ENCODE measurements at places on chromosomes 2 and 18. TPM values are rescaled to one million over a fixed set of nuclear protein-coding genes. Genes with fewer than 3 reads are reported as not detected.

Gene ATP6V1B1
- total RNA-seq, result 1.8 TPM

Gene GAL3ST2
- under 0.01 TPM for total RNA-seq

Gene CCDC74A
- total RNA-seq, result 8.3 TPM

Gene ABCB11
- not detected for total RNA-seq

Gene TACR1
- total RNA-seq, result not detected

Gene FBXO41
- 1.8 TPM for total RNA-seq

Gene CDC42EP3
- 125 TPM for total RNA-seq

Gene TMEM182
- total RNA-seq, result 4.5 TPM

Gene ALPI
- not detected for total RNA-seq

Gene WDR7
- total RNA-seq, result 21.1 TPM

Gene OTOF
- total RNA-seq, result 0.05 TPM

Gene LDLRAD4
- total RNA-seq, result 4.1 TPM

Gene IL37
- total RNA-seq, result not detected

Gene CYP1B1
- 0.78 TPM for total RNA-seq

Gene SLC9A4
- total RNA-seq, result not detected

Gene TMEM198
- 0.88 TPM for total RNA-seq

Gene SLC5A7
- not detected for total RNA-seq

Gene TUBB8B
- total RNA-seq, result not detected

Gene CTLA4
- not detected for total RNA-seq

Gene WDR54
- total RNA-seq, result 48.3 TPM

Gene MC4R
- not detected for total RNA-seq

Gene NAB1
- 58.5 TPM for total RNA-seq

Gene LCT
- total RNA-seq, result not detected

Gene SGPP2
- total RNA-seq, result not detected

Gene LHCGR
- not detected for total RNA-seq

Gene HOXD13
- 2.4 TPM for total RNA-seq

Gene FKBP1B
- 4.7 TPM for total RNA-seq

Gene ASPRV1
- 0.30 TPM for total RNA-seq

Gene ITPRIPL1
- 0.30 TPM for total RNA-seq

Gene CRACDL
- total RNA-seq, result not detected

Gene DSG2
- 102 TPM for total RNA-seq

Gene ERBB4
- 0.42 TPM for total RNA-seq

Gene MBD2
- 15.4 TPM for total RNA-seq

Gene IKZF2
- 9.5 TPM for total RNA-seq

Gene IL36B
- not detected for total RNA-seq

Gene TUBA4B
- not detected for total RNA-seq

Gene PLGLB2
- 0.30 TPM for total RNA-seq

Gene EVX2
- not detected for total RNA-seq

Gene CAPN14
- total RNA-seq, result 0.14 TPM

Gene SERPINB5
- total RNA-seq, result not detected

Gene ATOH8
- 4.7 TPM for total RNA-seq

Gene IL18RAP
- total RNA-seq, result not detected

Gene MATN3
- 3.0 TPM for total RNA-seq

Gene ABCG5
- not detected for total RNA-seq

Gene PROM2
- total RNA-seq, result 0.30 TPM

Gene PLCL1
- total RNA-seq, result 1.5 TPM

Gene TTC27
- 32.2 TPM for total RNA-seq

Gene RGPD4
- not detected for total RNA-seq

Gene VPS54
- total RNA-seq, result 24.3 TPM

Gene PREPL
- total RNA-seq, result 115 TPM

Gene CRYGD
- total RNA-seq, result not detected

Gene TRIM43
- total RNA-seq, result not detected

Gene CNTNAP5
- not detected for total RNA-seq

Gene CELF4
- total RNA-seq, result not detected

Gene ACTG2
- total RNA-seq, result 175 TPM

Gene HSPD1
- total RNA-seq, result 207 TPM

Gene SERPINB7
- total RNA-seq, result 31.5 TPM

Gene CFAP65
- not detected for total RNA-seq
